CD4-positive, alpha-beta T cell treated with Interleukin-2 at 100 ng/mL for 4 hours (primary cell): ENCODE measurements at places on chromosomes 1 and 21.

DNA sequence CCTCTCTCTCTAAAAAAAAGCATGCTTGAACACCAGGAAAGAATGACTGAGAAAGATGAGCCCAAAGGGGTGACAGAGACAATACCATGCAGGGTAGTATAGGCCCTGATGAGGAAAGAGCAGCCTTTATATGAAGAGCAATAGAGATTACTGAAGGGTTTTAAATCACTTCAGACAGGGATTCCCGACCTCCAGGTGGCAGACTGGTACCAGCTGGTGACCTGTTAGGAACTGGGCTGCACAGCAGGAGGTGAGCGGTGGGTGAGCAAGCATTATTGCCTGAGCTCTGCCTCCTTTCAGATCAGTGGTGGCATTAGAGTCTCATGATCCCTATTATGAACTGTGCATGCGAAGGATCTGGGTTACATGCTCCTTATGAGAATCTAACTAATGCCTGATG, 30.8 kb upstream of the GTF2B start:
- DNase-seq = no peak

DNA sequence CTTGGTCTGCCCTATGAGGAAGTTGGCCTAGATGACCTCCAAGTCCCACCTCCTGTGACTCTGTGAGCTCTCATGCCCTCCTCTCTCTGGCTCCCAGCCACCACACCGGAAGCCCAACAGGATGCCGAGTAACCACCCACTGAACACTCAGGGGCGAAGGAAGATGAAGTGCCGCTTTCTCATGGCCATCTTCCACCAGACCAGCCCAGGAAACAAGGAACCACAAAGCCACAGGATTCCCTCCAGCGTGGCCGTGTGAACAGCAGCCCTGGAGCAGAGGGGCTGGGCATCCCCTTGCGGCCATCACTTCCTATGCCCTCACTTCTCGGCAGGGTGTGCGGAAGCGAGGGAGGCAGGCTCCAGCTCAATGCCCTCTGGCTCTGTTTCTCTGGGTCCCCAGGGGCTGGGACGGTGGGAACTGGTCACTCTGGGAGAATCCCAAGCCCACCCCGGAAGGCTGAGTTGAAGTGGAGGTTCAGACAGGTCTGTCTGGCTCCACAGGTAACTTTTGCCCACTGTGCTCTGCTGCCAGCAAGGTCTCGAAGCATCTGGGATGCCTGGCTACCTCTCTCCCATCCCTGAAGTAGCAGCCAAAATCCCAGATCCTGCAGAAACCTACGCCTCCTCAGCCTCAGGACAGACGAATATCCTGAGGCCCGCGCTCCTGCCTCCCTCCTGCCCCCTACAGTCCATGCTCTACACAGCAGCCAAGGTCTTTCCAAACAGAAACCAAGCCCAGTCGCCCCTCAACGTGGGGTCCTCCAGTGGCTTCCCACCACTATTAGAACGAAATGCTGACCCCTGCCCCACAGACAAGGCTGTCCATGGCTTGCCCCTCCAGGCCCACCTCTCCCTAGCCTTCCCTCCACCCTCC, 44.2 kb upstream of the ECE1 start:
- DNase-seq = peak; percentile 78

- no peak for DNase-seq
Measured at GRCh38 chr1:12677565-12677964, 33.7 kb downstream of the AADACL4 start.

- DNase-seq = no peak
Measured at GRCh38 chr1:162889989-162890388, 29.0 kb upstream of the CCDC190 start.

GRCh38 chr21:42010507-42011495, 641 bp upstream of the ZBTB21 start:
- peak; percentile 5 for DNase-seq

DNA sequence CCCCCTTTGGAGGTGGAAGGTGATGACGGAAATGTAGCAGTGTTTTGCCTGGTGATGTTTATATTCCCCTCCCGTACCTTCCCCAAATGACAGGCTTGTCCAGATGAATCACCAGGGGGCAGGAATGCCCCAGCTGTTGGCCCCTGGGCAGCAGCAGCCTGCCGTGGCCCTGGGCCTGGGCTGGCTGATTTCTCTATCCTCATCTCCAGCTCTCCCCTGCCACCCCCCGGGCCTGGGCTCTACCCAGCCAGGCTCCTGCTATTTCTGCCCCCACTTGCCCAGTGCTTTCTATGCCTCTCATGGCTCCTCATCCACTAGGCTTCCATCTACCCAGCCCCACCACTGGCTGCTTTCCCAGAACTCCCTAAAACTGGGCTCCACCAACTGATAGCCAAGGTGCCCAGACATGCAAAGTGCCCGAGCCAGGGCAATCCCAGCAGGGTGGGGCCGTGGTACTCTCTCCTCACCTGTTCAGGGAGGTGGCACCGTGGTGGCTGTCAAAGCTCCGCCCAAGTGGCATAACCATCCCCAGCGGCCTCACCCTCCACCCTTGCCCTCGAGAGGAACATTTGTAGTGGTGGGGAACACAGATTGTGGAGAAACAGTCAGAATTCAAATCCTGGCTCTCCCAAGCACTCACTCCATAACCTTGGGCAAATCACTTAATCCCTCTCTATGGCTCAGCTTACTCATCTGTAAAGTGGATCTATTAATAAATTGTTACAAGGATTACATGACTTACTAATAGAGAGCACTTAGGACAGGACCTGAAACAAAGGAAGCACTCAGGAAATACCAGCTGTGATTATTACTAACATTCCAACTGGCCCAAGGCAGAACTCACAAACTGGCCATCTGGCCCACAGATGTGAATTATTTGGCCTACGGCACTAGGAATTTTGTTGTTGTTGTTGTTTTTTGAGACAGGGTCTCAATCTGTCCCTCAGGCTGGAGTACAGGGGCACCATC, 12.8 kb upstream of the ECE1 start:
- no peak for DNase-seq

DNA sequence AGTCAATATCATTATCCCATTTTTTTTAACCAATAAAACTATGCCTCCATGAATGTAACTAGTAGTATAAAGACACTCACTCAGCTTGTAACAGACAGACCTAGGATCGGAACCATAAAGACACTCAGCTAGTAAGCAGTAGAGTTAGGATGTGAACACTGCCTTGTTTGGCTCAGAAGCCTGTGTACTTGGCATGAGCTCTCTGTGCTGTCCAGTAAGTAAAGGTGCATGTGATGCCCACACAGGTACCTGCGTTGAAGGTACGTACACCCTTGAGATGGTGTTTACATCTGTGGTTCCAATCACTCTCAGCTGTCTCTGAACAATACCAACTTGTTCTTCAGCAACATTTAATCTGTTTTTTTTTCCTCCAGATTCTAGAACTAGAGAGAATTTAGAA, 252.1 kb upstream of the SGIP1 start:
- no peak for DNase-seq

GRCh38 chr1:219265026-219265515, 91.4 kb downstream of the LYPLAL1 start:
- no peak for DNase-seq

DNA sequence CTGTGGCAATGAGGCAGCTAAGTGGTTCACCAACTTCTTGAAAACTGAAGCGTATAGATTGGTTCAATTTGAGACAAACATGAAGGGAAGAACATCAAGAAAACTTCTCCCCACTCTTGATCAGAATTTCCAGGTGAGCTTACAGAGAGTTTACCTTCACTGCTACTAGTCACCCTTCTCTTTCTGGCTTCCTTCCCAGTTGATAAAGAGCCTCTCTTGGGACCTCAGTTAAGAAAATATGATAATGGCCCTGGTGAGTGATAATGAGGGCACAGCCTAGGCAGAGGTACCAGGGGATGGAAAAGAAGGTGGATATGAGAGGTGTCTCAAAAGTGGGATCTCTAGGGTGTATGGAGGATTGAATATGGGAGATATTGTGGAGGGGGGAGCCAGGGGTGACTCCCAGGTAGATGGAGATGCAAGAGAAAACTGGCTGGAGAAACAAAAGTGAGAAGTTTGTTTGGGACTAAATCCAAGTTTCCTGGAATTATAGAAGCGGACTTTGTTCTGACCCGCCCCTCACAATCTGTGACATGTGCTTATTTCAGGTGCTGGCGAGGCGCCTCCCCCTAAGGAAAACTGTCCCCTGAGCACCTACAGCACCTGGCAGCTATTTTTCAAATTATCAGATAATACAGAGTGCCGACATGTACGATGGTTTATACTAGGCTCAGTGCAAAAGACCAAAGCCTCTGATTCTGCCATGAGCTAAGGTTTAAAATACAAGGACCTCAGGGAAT, 13.7 kb downstream of the MTARC2 start:
- DNase-seq = no peak

- no peak for DNase-seq
Measured at GRCh38 chr1:7339953-7340352, 431.1 kb upstream of the VAMP3 start.

GRCh38 chr1:27872059-27872801, at the start of gene THEMIS2:
THEMIS2 (plus strand) TSS chr1:27872544; CDS start chr1:27872572, 28 bp downstream.
- peak; percentile 75 for DNase-seq

DNA sequence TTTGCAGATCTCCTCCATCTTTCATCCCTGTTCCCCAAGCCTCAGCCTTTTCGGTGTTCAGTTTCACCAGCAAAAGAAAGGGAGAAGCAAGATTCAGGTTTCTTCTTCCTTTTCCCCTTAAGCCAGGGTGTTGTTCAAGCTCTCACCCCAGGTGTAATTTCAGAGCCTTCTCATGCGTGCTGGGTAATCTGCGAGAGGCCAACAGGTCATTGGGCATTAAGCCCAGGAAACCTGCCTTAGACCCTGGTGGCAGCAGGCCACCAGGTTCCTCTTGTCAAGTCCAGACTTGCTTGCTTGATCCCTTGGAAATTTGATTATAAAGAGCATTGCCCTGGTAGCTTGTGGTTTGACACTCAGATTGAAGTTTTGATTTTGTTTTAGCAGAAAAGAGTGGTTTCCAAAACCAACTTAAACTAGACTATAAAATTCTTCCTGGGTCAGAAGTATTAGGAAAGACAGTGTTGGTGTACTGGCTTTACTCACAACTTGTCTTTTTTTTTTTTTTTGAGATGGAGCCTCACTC, 6.9 kb downstream of the AKR1A1 start:
- no peak for DNase-seq
